RKO (cell line): ENCODE measurements at places on chromosomes 5 and 9.

DNA sequence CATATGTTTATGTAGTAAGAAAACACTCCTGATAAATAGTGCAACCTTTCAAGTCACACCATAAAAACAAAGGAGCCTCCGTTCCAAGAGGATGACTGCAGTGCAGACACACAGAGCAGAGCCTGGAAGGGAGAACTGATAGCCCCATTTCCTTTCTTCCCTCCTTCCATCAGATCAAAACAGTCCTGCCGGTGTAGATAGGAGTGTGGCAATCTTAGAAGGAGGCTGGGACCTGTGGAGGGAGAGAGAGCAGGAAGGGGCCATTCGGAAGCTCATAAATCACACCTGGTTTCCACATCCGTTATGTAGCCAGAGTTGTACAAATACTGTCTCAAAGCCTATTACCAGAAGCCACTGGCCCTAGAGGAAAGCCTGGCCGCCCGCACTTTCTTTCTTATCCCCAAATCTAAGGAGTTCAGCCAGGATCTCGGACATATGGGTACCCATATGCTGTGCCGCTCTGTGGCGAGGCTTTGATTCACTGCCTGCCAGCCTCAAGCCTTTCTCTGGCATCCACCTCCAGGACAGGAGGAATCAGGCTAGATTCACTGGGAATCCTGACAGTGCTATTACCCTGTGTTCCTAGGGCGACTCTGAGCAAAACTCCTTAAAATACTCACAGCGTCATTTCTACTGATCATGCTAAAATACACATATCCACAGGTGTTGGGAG lies 26.9 kb downstream of the DAP start:
- no peak for DNase-seq

DNA sequence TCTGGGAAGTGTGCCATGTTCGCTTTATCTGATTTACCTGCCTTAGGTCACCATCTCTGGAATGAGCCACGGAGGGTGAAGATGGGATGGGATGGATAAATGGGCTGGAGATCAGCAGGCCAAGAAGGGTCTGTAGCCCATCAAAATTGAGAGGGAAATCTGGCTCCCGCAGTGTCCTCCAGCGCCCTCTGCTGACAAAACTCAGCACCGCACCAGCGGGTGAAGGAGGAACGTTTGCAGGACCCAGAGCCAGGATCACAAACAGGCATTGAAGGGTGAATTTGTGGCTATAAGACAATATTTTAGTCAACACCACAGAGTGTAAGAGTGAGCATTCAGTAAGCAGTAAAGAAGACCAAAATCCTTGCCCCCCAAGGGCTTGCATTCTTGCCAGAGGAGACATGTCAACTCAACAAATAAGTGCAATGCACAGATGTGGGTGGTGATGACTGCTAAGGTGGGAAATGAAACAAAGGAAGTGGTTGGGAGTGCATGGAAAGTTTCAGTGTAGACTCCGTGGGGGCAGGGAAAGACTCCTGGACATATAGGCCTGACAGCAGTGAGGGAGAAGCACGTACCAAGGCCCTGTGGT lies 124.4 kb downstream of the TENT4A start:
- DNase-seq, result no peak

- DNase-seq, result no peak
Observed at GRCh38 chr5:43161244-43161643, 30.8 kb upstream of the NIM1K start.

GRCh38 chr9:77810637-77811119 lies 162.6 kb upstream of the GNA14 start:
- no peak for DNase-seq

- peak; percentile 84 for DNase-seq
Observed at GRCh38 chr5:60287174-60287771, 393.7 kb upstream of the PDE4D start.

DNA sequence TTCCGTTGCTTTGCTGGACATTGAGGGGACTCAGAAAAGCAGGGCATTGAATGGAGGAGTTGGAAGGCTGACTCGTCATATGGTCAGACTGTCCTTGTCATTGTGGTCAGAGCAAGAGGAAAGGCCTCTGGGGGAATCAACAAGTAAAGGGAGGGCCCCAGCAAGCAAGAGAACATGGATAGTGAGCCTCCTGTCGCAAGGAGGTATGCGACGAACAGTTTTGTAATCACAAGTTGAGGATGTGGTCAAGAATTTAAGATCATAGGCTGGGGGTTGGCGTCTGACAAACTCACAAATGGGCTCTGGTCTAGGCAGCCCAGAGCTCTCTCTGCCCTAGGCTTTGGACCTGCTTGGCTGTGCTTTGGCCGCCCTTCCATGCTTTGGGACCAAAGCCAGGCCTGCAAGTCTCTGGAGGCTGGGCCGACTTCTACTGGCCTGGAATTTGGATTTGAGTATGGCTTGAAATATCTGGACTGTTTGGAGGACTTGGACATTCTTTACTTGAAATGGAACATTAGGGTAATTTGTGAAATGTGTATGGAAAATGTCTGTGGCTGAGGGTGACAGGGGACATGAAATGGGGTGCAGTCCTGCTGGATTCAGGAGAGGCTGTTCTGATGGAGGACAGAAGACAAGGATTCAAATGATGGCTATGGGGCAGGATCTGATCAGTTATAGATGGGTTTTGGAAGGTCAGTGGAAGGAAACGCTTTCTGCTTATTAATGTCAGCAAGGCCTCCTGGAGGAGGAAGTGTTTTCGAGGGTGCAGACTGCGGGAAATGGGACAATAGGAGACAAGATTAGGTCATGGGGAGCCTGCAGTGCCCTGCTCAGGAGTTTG lies 19.2 kb upstream of the NDST1 start:
- DNase-seq, result peak; percentile 80

DNA sequence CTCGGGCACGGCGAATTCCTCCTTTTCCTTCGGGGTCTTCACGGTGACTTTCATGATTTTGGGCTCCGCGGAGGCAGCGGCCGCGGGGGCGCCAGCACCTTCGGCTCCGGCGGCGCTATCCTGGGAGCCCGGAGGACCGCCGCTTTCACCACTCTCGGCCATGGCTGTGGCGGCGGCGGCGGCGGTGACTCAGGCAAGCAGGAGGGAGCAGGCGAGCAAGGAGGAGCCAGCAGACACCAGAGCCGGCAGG lies 315 bp downstream of the UBQLN1 start:
- peak; percentile 87 for DNase-seq

GRCh38 chr5:171654881-171655280 lies 130.7 kb upstream of the SMIM23 start:
- DNase-seq, result no peak

GRCh38 chr5:52800394-52801213 lies 12.9 kb downstream of the ITGA1 start:
- peak; percentile 86 for DNase-seq

GRCh38 chr9:37919246-37919955 lies 15.5 kb upstream of the SLC25A51 start:
- DNase-seq, result no peak

- no peak for DNase-seq
Observed at GRCh38 chr5:180109920-180110319, 38.4 kb upstream of the RNF130 start.

DNA sequence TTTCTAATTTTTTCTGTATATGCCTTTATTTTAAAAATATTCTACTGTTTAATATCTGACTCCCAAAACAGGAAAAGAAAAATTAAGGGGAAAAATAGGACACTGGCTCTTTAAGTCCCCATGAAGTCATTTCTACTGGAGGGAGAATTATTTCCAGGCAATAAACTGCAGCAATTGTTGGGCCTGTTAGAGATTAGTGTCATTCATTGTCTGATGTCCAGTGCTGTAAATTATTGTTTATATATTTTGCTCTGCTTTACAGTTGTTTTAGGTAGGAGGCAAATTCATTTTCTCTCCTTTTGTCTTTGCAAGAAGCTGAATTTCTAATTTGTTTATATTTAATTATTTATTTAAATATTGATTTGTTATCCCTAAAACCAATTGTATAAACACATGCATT lies 906.0 kb upstream of the CDH10 start:
- DNase-seq, result no peak

DNA sequence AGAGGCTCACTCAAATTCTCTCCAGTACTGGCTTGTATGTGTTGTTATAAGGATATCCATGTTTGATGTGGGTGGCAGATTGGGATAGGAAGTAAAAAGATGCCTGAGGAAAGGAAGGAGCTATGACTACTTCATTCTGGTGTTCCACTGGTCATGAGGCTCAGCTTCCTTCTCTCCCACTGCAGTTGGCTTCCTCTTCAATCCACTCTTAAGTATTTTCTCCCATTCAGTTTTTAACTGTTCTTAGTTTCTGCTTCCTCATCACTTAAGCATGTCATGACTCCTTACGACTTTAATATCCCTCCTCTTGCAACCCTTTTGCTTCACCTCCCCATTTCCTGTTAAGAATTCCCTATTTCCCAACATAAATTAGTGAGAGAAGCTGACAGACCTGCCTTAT lies 81.1 kb downstream of the PJA2 start:
- no peak for DNase-seq

GRCh38 chr9:37324691-37325490 lies 97.6 kb upstream of the GRHPR start:
- DNase-seq, result no peak
